Mammary epithelial cell (primary cell): ENCODE measurements at places on chromosomes 2 and 18. TPM values are rescaled to one million over a fixed set of nuclear protein-coding genes. Genes with fewer than 3 reads are reported as not detected.

The GPR35 gene
- 0.17 TPM for total RNA-seq

The UGT1A1 gene
- total RNA-seq = 0.17 TPM

The ASB18 gene
- total RNA-seq = not detected

The GKN1 gene
- 0.43 TPM in 1 of 2 replicates, not detected in the other for total RNA-seq

The DNAH6 gene
- total RNA-seq = 0.45 TPM in 1 of 2 replicates, not detected in the other

The CASP8 gene
- 25.5 and 25.9 TPM in 2 replicates for total RNA-seq

The VIT gene
- not detected in 2 replicates for total RNA-seq

The FAM124B gene
- total RNA-seq = not detected in 2 replicates

The IL1B gene
- 219 and 305 TPM in 2 replicates for total RNA-seq

The CCDC85A gene
- not detected in 2 replicates for total RNA-seq

The FKBP1B gene
- 15.3 TPM for total RNA-seq

The ARHGEF33 gene
- 0.19 and 0.32 TPM in 2 replicates for total RNA-seq

The MARCHF4 gene
- 4.0 and 4.6 TPM in 2 replicates for total RNA-seq

The GLS gene
- 140 and 166 TPM in 2 replicates for total RNA-seq
